Transverse colon (tissue), 4 donors: ENCODE measurements at places on chromosomes 1 and 21.

GRCh38 chr1:25740071-25740470 lies 59.9 kb upstream of the SELENON start:
- no peak for DNase-seq

- no peak for DNase-seq
Measured at GRCh38 chr1:76115171-76115570, 40.6 kb downstream of the ST6GALNAC3 start.

DNA sequence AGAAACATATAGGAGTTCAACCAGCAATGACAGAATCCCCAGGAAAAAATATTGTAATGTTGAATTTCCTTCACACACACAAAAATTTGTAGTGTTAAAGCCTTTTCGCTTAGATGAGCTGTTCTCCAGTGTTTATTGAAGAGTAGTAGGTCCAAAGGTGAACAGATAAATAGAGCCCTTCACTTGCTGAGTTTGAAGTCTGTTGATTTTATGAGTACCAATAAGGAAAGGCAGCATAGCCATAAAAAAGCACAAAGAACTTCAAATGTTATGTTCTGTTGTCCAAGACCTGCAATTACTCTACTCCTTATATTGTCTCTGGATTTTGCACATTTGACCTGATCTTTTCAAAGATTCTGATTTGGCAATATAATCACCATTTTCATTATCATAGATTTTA lies 362.7 kb upstream of the B3GALT2 start:
- DNase-seq = no peak

DNA sequence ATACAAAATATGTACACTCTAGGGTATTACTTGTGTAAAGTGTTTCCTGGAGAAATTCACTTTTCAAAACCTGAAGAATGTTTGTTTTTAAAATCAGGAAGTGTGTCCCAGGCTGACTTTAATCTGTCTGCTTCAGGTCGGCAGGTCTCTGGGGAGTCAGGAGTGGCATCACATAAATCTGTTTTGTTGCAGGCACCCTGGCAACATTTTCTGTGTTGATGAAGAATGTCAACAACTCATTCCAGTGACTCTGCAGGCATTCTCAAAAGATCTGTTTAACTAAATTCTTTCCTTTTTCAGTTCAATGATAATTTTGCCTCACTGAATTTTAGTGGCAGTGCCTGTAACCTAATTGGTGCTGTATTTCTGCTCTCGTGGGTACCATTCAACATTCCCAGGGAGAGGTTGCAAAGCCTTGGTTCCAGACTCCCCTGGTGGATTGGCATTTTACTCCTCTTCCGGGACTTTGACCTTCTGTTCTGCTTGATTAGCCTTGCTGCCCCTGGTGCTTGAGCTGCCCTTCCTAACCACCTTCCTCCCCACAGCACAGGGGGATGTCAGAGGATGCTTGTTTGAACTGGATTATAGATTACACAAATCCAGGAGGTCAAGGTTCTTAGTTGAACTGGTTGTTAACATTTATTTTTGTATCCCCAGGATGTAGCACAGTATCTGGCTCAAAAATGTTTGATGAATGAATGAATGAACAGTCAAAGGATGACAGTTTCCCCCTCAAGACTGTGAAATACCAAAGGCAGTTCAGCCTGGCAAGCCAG lies 55.4 kb upstream of the LPGAT1 start:
- DNase-seq = no peak

- no peak for DNase-seq
Measured at GRCh38 chr1:17874231-17874630, 119.1 kb downstream of the ACTL8 start.

DNA sequence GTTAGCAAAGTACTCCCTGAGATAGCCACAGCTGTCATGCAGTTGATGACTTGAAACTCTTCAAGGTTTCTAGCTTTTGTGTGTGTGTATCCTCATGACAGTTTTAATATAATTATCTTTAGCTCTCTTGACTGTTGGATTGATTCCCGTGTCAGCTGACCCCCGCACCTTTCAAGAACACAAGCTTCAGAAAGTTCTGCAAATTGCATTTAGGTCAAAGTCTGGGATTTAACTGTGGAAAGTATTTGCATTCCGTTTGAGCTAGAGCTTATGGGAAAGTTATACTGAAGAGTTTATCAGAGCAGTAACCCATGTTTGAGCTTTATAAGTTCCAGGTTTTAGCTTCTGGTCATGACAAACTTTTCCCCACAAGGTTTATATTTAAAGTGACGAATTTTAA lies 380.1 kb upstream of the CHRM3 start:
- no peak for DNase-seq

DNA sequence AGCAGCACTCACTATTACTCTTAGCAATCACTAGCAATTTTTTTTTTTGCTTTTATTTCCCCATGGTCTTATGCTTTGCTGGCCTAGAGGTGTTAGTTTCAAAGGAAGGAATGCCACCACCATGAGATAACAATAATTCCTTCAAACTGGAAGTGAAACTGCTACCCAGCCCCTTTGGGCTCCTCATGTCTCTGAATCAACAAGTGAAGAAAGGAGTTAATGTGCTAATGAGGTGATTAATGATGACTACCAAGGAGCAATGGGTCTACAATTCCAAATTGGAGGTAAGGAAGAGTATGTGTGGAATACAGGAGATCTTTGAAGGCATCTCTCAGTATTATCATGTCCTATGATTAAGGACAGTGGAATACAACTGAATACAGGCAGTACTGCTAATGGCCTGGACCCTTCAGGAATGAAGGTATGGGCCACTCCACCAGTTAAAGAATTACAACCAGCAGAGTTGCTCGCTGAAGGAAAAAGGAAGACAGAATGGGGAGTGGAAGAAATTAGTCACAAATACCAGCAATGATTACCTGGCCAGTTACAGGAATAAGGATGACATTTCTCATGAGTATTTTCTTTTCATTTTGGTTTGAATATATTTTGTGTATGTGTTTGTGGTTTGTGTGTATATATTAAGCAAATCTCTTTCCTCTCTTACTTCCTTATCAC lies 652.9 kb downstream of the ADGRL2 start:
- no peak for DNase-seq

DNA sequence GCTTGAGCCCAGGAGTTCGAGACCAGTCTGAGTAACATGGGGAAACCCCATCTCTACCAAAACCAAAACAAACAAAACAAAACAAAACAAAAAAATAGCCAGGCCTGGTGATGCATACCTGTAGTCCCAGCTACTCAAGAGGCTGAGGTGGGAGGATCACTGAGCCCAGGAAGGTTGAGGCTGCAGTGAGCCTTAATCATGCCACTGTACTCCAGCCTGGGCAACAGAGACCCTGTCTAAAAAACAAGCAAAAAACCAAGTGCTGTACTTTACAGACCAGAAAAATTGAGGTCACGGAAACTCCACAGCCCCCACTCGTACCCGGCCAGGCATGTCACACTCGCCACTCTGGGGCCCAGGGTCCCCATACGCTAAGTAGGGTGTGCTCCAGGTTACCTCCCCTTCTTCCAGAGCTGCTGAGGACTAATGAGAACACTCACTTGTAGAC lies 22.9 kb downstream of the ATP2B4 start:
- DNase-seq = no peak

DNA sequence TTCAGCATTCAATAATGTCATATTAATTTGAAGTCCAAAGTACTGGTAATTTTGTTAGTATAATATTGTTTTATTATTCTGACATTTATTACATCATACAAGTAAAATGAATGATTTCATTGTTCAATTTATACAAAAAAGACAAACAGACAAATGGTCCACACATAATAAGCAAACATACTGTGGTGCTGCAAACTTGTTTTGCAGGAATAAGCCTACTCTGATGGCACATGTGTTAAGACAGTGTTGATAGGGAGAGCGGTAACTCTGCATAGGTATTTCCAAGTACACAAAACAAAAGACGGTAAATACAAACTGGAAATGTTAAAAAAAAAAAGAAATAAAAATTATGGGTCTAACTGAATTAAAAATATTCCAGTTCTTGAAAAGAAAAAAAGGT lies 59.7 kb upstream of the DPYD start:
- no peak for DNase-seq

DNA sequence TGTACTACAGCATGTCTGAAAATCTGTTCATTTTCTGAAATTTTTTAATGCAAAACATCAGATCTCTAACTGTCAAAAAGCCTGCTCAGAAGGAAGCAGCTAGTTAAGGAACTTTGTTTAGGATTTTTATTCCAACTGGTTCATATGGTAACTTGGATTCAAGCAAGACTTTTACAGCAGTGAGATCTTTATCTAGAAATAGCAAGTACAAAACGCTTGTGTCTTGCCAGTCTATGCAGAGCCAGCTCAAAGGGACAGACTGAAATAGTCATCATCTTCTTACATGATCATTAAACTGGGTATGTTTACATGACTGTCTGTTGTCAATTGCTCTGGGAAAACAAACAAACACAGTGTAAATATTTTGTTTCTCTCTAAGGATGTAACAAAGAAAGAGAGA lies 37.6 kb downstream of the DDAH1 start:
- no peak for DNase-seq

DNA sequence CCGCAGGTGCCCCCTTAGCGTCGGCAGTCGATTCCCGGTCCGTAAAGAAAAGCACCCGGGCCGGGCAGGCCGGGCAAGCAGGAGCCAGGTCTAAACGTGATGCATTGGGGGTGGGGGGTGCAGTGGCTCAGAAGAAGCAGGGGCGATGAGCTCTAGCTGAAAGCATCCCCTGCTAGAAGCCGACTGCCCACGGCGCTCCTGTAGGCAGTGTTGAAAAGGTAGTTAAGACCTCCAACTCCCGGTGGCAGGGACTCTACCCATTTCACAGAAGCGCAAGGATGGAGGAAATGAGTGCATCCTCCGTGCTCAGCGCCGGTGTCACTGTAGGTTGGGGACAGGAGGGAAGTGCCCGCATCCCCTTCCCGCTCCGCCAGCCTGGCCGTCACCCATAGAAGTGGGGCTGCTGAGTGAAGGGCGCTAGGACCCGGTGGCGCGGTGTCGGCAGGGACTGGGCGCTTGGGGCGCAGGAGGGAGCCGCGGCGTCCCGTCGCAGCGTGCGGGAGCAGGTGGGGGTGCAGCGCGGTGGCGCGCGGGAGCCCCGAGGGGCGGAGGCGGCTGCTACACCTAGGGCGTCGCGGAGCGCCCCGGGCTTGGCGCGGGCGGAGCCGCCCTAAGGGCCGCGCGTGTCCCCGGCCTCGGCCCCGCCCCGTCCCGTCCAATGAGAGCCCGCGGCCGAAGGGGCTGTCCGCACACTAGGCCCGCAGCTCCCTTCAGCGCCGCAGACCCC lies at the start of gene WNT2B:
TSS of gene WNT2B (plus strand) at position 688 of the 727 bp plus-strand sequence. CDS start 298 bp downstream, outside the sequence.
- DNase-seq = peak; percentile 49

DNA sequence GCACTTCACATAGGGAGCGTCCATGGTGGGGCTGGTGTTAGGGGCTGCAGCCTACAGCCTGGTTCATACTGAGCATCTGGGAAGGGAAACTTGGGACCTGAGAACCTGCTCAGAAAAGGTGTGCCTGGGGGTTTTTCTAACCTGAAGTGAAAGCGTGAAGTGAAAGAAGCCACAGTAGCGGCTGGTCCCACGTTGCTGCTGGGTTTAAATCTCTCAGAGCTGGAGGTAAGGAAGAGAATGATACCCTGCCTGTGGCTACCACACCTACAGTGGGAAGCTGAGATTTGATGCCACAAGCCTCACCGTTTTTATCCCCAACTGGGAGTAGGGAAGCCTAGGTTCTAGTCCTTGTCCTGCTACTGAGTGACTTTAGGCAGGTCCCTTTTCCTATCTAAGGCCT lies 21.0 kb upstream of the FUCA1 start:
- no peak for DNase-seq

DNA sequence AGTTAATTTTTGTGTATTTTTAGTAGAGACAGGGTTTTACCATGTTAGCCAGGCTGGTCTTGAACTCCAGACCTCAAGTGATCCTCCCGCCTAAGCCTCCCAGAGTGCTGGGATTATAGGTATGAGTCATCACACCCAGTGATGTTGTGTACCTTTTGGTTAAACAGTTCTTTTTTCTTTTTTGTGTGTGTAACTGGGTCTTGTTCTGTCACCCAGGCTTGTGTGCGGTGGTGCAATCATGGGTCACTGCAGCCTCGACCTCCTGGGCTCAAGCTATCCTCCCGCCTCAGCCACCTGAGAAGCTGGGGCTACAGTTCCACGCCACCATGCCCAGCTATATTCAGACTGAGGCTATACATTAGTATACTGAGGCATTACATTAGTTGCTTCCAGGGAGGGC lies 37.8 kb downstream of the GABPB2 start:
- DNase-seq = no peak

DNA sequence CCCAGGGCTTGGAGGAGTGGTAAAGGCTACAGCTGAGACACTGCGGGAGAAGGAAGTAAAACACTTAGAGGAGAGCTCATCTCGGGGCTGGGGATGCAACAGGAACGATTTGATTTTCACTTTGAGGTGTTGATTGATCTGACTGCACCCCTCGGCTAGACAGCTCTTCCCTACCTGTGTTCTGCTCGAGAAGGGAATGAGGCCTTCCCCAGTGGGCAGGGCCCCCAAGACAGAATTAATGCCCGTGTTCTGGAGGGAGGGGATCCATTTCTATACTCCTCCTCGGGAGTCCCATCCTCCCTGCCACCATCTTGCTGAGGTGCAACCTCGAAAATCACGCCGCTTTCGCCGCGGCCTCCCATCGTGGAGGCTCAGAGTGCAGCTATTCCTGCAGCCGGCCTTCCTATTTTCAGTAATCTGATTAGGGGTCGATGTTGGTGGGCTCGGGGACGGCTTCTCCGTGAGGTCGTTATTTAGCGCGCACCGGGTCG lies 2.4 kb downstream of the ATP2B4 start:
- DNase-seq = no peak

GRCh38 chr1:192522673-192523072 lies 52.9 kb upstream of the RGS1 start:
- no peak for DNase-seq

DNA sequence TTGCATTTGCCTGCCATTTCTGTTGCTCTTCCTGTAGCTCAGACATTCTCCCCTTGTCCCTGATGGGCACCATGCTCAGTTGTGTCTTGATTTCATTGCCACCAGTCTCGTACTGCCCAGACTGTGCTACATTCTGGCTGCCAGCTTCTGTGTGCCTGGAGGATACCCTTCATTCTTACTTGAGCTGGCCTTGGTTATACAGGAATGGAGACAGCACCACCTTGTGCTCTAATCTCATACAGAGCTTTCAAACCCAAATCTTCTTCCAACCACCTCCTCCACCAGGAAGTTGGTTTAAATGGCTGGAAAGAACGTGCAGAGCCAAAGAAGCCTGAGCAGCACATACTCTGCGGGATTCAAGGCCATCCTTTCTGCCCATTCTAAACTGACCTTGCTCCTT lies 165.3 kb downstream of the SLC35F3 start:
- no peak for DNase-seq

GRCh38 chr1:64031236-64031635 lies 172.2 kb upstream of the UBE2U start:
- no peak for DNase-seq

DNA sequence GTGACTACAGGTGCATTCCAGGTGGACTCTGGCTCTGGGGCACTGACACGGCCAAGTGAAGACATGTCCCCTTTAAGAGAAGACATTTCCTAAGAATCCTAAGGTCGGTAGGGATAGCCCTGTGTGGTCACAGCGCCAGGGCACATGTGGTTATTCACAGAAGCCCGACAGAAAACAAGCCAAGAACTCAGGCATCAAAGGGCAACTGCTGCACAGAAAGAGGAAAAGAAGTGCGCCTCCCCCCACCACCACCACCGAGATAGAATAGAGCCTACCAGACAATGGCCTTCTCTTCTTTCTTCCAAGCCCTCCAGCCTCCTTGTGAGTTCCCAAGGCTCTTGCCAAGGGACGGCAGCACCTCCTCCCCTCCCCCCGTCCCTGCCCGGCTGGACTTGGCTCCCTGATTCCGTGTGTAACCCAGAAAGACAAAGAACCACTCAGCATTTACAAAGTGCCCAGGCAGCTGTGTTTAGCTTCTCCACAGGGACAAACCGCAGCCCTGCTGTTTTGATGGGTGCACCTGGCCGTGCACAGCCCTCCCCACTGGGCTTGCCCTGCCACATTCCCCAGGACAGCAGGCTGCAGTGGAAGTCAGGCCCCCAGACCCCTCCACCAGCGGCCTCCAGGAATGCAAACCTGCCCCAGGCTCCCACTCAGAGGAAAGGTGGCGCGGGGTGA lies 30.2 kb downstream of the TMPRSS2 start:
- no peak for DNase-seq
